Fibroblast of villous mesenchyme (primary cell): ENCODE measurements at places on chromosomes 5 and 9. TPM values are rescaled to one million over a fixed set of nuclear protein-coding genes. Genes with fewer than 3 reads are reported as not detected.

The SLC25A2 gene
- total RNA-seq: under 0.01 and 0.64 TPM in 2 replicates

The STPG3 gene
- total RNA-seq: not detected in 2 replicates

The SLC28A3 gene
- total RNA-seq: 0.32 and 0.43 TPM in 2 replicates

The HACD4 gene
- total RNA-seq: 10.0 and 22.0 TPM in 2 replicates

The FOXI1 gene
- total RNA-seq: not detected in 2 replicates

The TMEM215 gene
- not detected in 2 replicates for total RNA-seq

The IL3 gene
- not detected in 2 replicates for total RNA-seq

The HCN1 gene
- total RNA-seq: under 0.01 TPM in 2 replicates

The DBH gene
- total RNA-seq: not detected in 2 replicates

The OR1J2 gene
- total RNA-seq: 0.32 and 0.43 TPM in 2 replicates

The LCP2 gene
- not detected in 2 replicates for total RNA-seq

The TRMT10B gene
- total RNA-seq: 2.2 and 3.5 TPM in 2 replicates

The PTGR1 gene
- 85.4 and 116 TPM in 2 replicates for total RNA-seq

The OLFML2A gene
- 4.3 and 5.5 TPM in 2 replicates for total RNA-seq
